Smooth muscle cell of the brain vasculature (primary cell): ENCODE measurements at places on chromosomes 6 and 20.

GRCh38 chr6:3724451-3725144 is 26.9 kb downstream of the PXDC1 start:
- DNase-seq, result no peak

DNA sequence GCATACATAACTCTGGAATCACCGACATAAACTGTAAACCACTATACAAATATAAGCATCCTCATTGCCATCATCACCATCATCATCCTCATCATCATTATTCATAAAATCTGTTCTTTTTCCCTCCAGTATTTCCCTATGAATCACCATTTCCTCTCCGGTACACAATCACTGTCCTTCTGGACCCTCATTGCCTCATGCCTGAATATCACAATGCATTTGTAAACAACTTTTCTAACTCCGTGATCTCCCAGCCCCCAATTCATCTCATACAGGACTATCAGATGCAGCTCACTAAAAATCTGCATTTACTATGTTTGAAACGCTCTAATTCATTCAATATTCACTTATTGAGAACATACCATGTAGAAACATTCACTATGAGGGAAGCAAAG is 339.7 kb downstream of the TBC1D32 start:
- DNase-seq, result no peak

DNA sequence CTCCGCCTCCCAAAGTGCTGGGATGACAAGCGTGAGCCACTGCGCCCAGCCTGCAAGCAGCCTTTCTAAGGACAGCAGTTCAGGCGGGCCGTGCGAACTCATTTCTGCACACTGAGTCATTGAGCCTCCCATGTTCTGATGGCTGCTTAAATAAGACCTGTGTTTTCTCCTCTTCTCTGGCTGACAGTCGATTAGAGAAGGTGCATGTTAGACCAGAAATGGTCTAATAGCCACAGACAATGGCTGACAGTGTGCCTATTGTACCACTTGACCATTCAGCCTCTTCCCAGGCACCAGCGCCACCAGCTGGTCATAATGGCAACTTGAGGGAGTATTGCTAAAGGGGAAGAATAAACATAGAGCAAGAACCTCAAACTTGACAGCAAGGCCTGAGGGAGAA is 6.2 kb downstream of the CST11 start:
- DNase-seq, result no peak

- no peak for DNase-seq
Measured at GRCh38 chr6:83461438-83461837, 30.6 kb upstream of the ME1 start.

DNA sequence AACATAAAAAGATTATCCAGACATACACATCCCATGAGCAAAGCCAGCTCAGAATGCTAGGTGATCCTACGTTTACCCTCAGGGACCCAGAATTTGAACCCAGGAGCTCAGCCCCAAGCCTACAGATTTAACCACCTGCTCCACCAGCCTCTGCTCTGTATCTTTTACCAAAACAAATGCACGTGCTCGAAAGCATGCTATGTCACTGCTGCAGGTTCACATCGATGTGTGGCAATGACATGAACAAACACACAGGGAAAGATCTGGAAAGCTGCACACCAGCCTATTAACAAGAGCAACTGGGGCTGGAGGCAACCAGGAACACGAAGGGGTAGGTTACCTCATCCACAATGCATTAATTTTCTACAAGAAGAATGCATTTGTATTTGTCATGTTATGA is 32.1 kb downstream of the PREX1 start:
- DNase-seq, result no peak
